Mucosa of gallbladder (tissue), 1 donor: ENCODE measurements at places on chromosomes 6 and 20. TPM values are rescaled to one million over a fixed set of nuclear protein-coding genes. Genes with fewer than 3 reads are reported as not detected.

- no peak for DNase-seq
Observed at GRCh38 chr20:44696315-44696714, 18.9 kb upstream of the CCN5 start.

DNA sequence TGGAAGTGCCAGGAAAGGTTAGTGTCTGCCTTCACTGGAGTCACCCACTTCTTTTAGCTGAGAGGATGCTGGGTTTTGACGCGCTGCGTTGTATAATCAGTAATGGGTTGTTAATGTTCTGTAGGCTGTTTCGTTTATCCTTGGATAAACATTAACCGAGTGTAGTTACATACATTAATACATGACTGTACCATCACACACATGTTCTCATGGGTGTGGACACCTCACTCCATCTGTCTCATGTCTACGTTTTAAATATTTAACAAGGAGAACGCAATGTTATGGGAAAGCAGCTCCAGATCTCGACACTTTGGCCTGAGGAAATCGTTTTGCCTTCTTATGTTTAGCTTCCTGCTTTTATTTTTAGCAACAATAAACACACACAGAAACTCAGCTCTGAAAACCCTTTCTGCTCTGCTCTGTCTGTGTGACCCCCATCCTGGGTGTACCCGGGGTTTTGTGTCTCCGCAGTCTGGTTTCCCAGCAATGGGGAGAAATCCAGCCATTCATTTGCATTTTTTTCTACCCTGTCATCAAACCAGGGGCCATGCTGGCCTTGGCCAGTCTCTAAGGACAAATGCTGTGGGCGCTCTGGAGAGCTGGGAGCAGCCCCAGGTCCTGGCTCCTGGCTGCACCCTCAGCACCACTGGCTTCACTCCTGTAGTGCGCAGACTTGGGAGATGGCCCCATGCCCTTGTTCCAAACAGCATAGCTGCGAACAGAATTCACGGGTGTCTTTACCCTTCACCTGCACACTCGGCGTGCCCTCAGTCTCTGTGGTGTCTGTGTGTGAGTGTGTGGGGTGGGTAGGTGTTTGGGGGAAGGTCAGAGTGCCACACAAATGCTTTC is 110.8 kb downstream of the ERMARD start:
- no peak for DNase-seq

DNA sequence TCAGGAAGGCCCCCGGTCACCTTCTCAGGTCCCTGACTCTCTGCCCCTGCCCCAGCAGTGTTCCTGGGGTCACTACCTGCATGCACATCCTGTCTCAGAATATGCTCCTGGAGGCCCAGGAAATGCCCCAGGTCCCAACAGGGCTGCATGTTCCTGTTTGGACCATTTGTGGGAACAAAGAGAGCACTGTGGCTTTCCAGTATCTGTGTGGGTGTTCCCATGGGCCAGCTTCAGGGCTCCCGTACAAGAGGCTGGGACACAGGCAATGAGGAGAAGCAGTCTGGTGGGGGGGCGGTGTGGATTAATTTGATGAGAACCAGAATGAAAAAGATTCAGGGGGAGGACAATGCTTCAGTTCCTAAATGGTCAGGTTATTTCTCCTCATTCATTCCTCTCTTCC is 61.5 kb upstream of the GGTLC1 start:
- DNase-seq, result no peak

GRCh38 chr20:59736366-59736765 is 132.0 kb downstream of the PHACTR3 start:
- DNase-seq, result no peak

GRCh38 chr6:152087701-152088100 is 280.2 kb downstream of the ESR1 start:
- DNase-seq, result no peak

- DNase-seq, result no peak
Observed at GRCh38 chr6:167227984-167228383, 63.1 kb upstream of the UNC93A start.

DNA sequence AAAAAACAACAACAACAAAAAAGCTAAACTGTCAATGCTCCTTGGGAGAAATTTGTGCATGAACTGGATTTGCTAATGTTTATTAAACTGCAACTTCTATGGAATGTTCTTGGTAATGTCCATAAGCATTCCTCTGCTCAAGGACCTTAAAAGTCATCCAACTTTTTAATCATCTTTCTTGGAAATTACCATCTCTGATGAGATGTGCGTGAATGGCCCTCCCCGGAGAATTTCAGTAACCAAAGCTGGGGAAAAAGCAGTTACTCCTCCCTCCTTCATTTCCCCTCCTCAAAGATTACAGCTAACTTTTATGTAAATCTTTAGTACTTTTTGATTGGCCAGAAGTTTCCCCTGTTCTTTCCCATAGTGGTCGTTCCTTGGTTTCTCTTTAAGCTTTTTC is 5.2 kb downstream of the TBCC start:
- no peak for DNase-seq

DNA sequence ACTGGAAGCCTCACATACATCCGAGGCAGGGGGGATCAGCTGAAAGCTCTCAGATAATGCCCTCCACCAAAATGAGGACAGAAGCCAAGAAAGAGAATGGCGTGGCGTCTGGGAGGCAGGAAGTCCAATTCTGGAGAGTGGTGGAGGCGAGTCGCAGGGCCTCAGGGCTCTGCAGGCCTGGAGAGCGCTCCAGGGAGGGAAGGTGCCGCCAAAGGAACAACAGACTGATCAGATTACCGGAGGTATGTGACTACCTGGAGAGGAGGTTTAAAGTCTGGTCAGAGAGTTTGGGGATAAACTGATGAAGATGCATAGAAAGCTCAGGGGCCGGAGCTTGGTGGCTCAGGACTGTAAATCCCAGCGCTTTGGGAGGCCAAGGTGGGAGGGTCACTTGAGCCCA is 11.2 kb upstream of the IP6K3 start:
- no peak for DNase-seq

- DNase-seq, result no peak
Observed at GRCh38 chr6:92763680-92764079, 655.7 kb downstream of the EPHA7 start.

DNA sequence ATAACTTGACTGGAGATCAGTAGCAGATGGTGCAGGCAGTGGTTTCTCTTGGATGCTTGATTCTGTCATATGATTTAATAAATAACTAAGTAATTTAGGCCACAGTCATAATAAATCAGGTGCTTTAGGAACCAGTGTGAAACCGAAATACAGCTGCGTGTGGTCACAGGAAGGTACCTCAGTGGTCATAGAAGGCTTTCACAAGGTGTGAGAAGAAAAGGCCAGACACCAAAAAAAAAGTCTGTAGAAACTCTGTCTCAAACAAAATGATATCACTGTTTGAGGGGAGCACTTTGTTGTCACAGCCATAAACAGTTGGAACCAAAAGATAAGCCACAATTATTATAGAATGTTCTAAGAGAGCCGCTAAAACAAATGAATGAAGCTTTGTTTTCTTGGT is 56.5 kb downstream of the ARMC2 start:
- DNase-seq, result no peak

- no peak for DNase-seq
Observed at GRCh38 chr6:109242029-109242428, 140.2 kb downstream of the CD164 start.

GRCh38 chr6:89790403-89790802 is 29.2 kb downstream of the MDN1 start:
- no peak for DNase-seq

GRCh38 chr20:48837014-48837413 is 9.2 kb upstream of the PREX1 start:
- DNase-seq, result no peak

- DNase-seq, result no peak
Observed at GRCh38 chr6:13638626-13639025, 23.5 kb downstream of the NOL7 start.

DNA sequence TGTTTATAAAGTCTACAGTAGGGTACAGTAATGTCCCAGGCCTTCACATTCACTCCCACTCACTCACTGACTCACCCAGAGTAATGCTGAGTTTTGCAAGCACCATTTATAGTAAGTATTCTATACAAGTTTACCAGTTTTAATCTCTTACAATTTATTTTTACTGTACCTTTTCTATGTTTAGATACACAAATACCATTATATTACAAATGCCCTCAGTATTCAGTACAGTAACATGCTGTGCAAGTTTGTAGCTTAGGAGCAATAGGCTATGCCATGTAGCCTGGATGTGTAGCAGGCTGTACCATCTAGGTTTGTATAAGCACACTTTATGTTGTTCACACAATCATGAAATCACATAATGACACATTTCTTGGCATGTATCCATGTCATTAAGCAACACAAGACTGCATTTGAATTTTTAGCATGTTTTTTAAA is 673.6 kb downstream of the CD109 start:
- no peak for DNase-seq

- no peak for DNase-seq
Observed at GRCh38 chr6:5723841-5724691, 282.7 kb downstream of the NRN1 start.

DNA sequence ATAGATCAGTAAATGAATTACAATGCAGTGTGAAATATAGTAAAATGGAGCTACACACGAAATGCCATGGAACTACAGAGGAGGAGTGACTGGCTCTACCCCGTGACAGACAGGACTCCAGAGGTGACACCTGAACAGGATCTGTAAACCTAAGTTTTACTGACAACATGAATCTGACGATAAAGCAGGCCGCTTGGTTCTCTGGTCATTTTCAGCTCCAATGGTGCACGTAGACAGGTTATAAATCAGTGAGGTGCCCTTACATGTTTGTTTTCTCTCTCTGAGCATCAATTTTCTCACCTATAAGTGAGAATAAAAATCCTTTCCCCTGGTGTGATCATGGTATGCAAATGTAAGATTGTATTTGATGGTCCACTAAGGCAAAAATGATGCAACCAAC is 301.7 kb upstream of the PLN start:
- DNase-seq, result no peak

GRCh38 chr6:73028893-73029450 is 196.3 kb downstream of the KHDC1L start:
- DNase-seq, result no peak

- DNase-seq, result no peak
Observed at GRCh38 chr6:13846841-13847240, 32.5 kb upstream of the MCUR1 start.

- no peak for DNase-seq
Observed at GRCh38 chr20:46833360-46833759, 61.3 kb upstream of the EYA2 start.

DNA sequence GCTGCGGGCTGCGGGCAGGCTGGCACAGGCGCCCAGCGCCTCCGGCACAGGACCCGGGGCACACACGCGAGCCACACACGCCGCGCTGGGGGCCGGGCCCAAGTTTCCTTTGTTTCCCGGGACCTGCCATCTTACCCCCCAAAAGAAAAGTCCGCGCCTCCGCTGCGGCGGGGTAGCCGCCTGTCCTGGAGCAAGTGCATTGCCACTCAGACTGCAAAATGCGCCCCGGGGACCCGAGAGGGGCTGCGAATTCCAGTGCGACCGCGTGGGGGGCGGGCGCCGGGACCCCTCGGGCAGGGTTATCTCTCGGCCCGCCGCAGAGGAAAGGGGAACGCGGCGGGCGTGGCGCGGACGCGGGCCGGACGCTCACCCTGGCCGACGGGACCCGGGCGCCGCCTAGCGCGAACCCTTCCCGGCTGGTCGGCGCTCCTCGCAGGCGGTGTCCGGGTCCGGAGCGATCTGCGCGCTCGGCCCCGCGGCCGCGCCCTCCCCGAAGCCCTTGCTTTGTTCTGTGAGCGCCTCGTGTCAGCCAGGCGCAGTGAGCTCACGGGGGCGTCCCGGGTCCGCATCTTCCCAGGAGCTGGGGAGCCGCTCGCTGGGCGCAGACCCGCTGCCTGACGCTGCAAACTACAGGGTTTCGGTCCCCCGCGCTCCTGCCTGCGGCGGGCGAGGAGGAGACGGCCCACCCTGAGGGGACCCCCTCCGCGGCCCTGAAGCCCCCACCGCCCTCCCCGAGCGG is 639 bp upstream of the CD24 start:
- peak; percentile 53 for DNase-seq

GRCh38 chr20:17794400-17794799 is 94.6 kb downstream of the BANF2 start:
- peak; percentile 19 for DNase-seq

- no peak for DNase-seq
Observed at GRCh38 chr6:24249926-24250325, 107.9 kb downstream of the DCDC2 start.

GRCh38 chr20:41180599-41181333 is 43.4 kb downstream of the PLCG1 start:
- DNase-seq, result no peak

DNA sequence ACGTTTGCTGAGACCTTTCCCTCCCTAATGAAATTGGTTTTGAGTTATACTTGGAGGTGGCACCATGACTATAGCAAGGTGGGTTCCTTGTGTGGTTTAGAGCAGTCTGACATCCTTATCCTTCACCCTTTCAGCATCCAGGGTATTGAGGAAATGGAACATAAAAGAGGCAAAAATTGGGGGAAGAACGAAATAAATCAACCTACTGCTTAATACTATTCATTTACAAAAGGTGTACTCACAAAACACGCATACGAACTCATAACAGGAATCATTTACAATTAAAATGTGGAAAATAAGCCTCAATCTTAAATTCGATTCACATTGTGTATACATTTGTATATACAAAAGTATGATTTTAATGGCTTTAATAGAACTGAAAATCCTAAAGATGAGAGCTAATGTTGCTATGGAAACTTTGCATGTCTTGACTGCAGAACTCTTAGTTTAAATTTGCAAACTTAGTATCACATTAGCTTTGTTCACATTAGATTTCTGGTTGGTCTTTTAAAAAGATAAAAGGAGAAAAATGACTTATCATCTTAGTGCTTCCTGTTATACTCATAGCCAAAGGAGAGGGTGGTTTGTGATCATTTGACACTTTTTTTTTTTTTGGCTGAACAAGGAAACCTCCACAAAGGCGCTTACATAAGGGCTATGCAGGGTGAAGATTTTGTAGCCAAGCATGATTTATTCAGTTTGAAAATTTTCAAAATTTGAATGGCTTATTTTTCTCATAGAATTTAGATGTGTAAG is 76.1 kb upstream of the ATXN1 start:
- DNase-seq, result no peak

Gene THBD
- total RNA-seq, result 11.6 TPM

Gene PTPRK
- 209 TPM for total RNA-seq

Gene SLC4A11
- total RNA-seq, result 4.8 TPM

Gene PI3
- total RNA-seq, result not detected

Gene DACT2
- 3.2 TPM for total RNA-seq

Gene RNF39
- 2.5 TPM for total RNA-seq

Gene ANGPT4
- 0.20 TPM for total RNA-seq

Gene PERP
- total RNA-seq, result 99.6 TPM

Gene DEFB121
- total RNA-seq, result not detected

Gene OR12D3
- total RNA-seq, result not detected

Gene DPPA5
- not detected for total RNA-seq

Gene SPTLC3
- total RNA-seq, result 26.7 TPM

Gene SLC22A2
- total RNA-seq, result 1.4 TPM

Gene GPX5
- total RNA-seq, result not detected

Gene CUL9
- 50.0 TPM for total RNA-seq

Gene ATP6V1G2
- 4.1 TPM for total RNA-seq
